ENCODE measurements at places on chromosomes 4 and X.

GRCh38 chr4:52592287-52592686 is 66.8 kb downstream of the USP46 start:
- DNase-seq = no peak

- no peak for DNase-seq
Measured at GRCh38 chr4:184114431-184114830, 103.2 kb downstream of the ENPP6 start.

- no peak for DNase-seq
Measured at GRCh38 chr4:1736812-1737211, 15.5 kb downstream of the TACC3 start.

DNA sequence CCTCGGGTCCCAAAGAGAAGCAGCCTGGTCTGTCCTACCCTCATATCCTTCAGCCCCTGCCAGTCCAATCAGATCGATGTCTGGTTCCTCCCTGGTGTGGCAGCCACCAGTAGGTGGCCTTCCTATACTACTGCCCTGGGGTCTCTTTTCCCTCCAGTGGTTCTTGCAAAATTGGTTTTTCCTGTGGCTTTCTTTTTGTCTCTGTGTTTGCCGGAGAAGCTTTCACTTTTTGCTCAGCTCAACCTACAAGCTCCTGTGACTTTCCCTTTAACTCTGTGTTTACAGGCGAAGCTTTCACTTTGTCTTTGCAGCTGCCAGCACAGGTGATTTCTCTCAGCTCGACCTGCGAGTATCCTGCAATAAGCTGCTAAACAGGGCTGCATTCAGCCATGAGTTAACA is 46.8 kb downstream of the UGT2A3 start:
- no peak for DNase-seq

GRCh38 chrX:14398725-14399124 is 130.6 kb upstream of the GLRA2 start:
- DNase-seq = no peak

DNA sequence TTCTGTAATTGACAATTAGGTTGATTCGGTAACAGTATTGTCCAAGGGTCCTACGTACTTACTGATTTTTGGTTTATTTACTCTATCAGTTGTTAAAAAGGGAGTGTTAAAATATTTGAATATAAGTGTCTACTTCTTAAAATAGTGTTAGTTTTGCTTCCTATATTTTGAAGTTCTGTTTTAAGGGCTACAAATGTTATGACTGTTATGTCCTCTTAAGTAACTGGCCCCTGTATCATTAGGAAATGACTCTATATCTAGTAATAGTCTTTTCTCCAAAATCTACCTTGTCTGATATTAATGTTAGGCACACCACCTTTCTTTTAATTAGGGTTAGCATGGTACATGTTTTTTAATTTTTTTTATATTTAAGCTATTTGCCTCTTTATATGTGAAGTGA is 30.1 kb downstream of the ANKRD50 start:
- no peak for DNase-seq

- DNase-seq = no peak
Measured at GRCh38 chr4:78749258-78749971, 26.7 kb upstream of the BMP2K start.

Measured in caudate nucleus (tissue), 63 donors.